ENCODE measurements at places on chromosomes 1 and 21.

GRCh38 chr21:42829954-42830353, 49.4 kb downstream of the WDR4 start:
- DNase-seq: no peak

GRCh38 chr1:46206399-46206798, 3.3 kb downstream of the LURAP1 start:
- no peak for DNase-seq

DNA sequence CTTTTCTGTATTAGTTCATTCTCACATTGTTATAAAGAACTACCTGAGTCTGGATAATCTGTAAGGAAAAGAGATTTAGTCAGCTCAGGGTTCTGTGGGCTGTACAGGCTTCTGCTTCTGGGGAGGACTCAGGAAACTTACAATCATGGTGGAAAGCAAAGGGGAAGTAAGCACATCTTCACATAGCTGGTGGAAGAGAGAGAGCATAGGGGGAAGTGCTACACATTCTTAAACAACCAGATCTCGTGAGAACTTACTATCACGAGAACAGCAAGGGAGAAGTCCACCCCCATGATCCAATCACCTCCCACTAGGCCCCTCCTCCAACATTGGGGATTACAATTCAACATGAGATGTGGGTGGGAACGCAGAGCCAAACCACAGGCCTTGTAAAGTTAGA, 37.9 kb upstream of the AHCTF1 start:
- DNase-seq: no peak

GRCh38 chr21:36100971-36101641, 31.3 kb downstream of the CBR1 start:
- DNase-seq: no peak

DNA sequence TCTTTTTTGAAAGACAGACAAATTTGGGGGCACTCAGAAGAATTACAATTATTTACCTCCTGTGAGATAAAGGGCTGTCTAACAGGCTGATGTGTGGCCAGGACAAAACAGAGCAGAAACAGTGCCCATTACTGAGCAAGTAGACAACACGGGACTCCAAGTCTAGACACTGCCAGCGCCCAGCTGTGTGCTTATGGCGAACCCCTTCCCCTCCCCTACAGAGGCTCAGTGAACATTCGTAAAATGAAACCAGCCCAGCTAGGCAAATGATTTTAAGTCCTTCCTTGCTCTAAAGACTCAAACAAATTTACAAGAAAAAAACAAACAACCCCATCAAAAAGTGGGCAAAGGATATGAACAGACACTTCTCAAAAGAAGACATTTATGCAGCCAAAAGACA, 91.1 kb downstream of the RUNX1 start:
- no peak for DNase-seq

- DNase-seq: no peak
These were observed 211.2 kb upstream of the PTBP2 start for GRCh38 chr1:96510391-96510790.
